GM23338 (cell line): ENCODE measurements at places on chromosomes 12 and 14. TPM values are rescaled to one million over a fixed set of nuclear protein-coding genes. Genes with fewer than 3 reads are reported as not detected.

Gene CRACR2A
- 3.0 and 3.4 TPM in 2 replicates for total RNA-seq

Gene MMP19
- total RNA-seq, result 0.08 and 1.4 TPM in 2 replicates

Gene TPH2
- total RNA-seq, result 1.0 and 1.4 TPM in 2 replicates

- no peaks in the 10 kb centered on the region for H3K4me1 ChIP-seq
- H3K27ac ChIP-seq, result no peak overlapping the region
- H3K4me3 ChIP-seq, result no peak overlapping the region
- H3K27me3 ChIP-seq, result no peaks in the 10 kb centered on the region
- H3K36me3 ChIP-seq, result no peaks in the 10 kb centered on the region
- DNase-seq, result no peak
Observed at GRCh38 chr14:53640695-53641094, 315.9 kb downstream of the BMP4 start.

DNA sequence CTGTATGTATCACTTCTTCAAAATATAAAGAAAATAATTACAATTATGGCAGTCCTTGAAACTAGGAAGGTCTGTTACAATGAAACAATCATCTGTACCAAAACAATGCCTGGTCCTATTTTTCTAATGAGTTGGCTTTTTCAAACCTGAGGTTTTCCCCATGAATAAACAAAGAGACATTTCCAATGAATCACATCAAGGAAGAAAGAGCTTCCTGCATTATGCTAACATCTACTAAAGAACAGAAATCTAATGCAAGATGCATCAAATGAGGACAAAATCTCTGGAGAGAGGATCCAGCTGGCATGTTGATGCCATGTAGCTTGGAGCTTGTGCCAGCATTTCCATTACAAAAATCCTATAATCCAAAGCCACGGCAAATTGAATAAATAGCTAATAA, 29.3 kb downstream of the NIN start:
- no peaks in the 10 kb centered on the region for H3K27me3 ChIP-seq
- no peak overlapping the region for H3K4me3 ChIP-seq
- DNase-seq, result no peak
- H3K4me1 ChIP-seq, result peaks cover 9% of the 10 kb centered on the region; the same call in 1 of the 2 replicates
- no peaks in the 10 kb centered on the region for H3K36me3 ChIP-seq
- no peak overlapping the region for H3K27ac ChIP-seq

Gene PFDN5
- total RNA-seq, result 199 and 225 TPM in 2 replicates

- no peak overlapping the region for H3K27ac ChIP-seq
- DNase-seq, result no peak
- H3K4me1 ChIP-seq, result peaks cover 22% of the 10 kb centered on the region
- no peaks in the 10 kb centered on the region for H3K36me3 ChIP-seq
- H3K27me3 ChIP-seq, result no peaks in the 10 kb centered on the region
Observed at GRCh38 chr14:66015071-66015780, 470.9 kb upstream of the CCDC196 start.

DNA sequence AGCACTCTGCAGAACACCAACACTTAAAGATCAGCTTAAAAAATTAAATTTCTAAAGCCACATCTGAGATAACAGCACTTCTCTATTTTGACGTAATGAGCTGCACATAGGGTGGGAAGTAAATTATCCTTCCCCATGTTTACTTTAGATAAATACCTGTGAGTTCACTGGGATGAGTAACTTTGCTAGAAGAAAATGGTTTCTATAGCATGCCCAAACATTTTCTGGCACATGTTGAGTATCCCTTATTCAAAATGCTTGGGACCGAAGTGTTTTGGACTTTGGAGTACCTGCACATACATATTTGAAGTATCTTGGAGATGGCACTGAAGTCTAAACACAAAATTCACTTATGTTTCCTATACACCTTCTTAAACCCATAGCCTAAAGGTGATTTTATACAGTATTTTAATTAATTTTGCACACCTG, 6.6 kb downstream of the SLC38A2 start:
- peak overlapping the region; percentile 35; the same call in 1 of the 2 replicates for H3K27ac ChIP-seq
- no peaks in the 10 kb centered on the region for H3K27me3 ChIP-seq
- no peak overlapping the region for H3K4me3 ChIP-seq
- DNase-seq, result no peak

- H3K4me3 ChIP-seq, result peak overlapping the region; percentile 78
- no peaks in the 10 kb centered on the region for H3K27me3 ChIP-seq
- H3K4me1 ChIP-seq, result peaks cover 44% of the 10 kb centered on the region
- DNase-seq, result peak; percentile 37
- H3K27ac ChIP-seq, result 0 out of 2 replicates have a peak overlapping the region, but pooled peaks have one; percentile 10
- H3K36me3 ChIP-seq, result no peaks in the 10 kb centered on the region
Observed at GRCh38 chr12:78864870-78865463, 393 bp downstream of the SYT1 start.

DNA sequence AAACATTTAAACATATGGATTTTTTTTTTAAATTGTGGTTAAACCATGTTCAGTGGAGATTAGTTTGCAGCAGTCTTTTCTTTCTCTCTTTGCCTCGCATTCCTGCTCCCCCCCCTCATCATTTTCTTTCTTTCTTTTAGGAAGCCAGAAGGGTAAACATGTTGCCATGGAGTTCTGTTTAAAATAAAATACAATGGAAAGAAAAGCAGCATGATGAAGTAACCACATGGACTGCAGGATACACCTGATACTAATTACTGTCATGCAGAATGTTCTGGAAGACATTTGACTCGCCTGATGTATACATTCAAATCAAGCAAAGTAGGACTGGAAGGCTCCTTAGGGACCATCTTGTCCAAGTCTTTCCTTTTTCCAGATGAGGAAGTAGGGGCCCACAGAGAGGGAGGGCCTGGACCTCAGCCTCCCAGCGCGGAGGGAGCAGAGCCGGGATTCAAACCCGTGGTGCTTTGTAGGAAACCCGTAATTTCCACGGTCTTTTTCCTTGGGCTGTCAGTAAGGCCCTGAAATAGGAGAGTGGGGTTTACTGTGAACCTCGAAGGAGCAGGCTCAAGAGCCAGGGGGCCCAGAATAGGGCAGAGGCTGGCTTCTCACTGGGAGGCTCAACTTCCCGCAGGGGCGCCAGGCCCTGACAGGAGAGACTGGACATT, 2.4 kb upstream of the MEG3 start:
- no peak for DNase-seq
- H3K36me3 ChIP-seq, result no peaks in the 10 kb centered on the region
- no peaks in the 10 kb centered on the region for H3K4me1 ChIP-seq
